ELR (cell line): ENCODE measurements at places on chromosomes 12 and 14.

- no peak for DNase-seq
These were observed 24.6 kb downstream of the DAD1 start for GRCh38 chr14:22564463-22564862.

DNA sequence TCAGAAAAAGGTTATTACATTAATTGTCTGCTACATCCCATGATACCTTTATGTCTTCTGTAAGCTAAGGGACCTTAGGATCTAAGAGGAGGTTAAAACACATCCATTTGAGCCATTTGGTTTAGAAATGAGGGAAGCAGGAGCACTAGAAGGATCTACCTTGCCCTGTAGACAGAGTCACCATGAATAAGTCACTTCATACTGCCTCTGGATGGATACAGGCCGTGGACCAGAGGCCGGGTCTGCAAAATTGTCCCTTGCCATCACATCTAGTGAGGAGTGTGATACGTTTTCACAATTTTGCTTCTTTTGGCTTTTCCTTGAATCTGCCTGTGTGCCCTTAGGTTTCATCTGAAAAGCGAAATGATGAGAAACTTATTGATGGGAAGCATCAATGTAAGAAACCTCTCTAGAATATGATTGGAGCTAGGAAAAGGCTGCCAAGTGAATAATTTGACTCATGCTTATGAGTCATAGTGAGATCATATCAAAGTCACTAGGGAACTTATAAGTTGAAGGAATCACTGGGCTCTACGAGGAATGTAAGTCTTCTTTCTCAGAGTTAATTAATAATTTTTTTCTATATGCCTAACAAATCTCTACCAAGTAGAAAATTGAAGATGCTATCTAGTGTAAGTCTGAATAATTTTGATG lies 10.8 kb downstream of the GLRX5 start:
- DNase-seq = peak; percentile 97

GRCh38 chr12:24754690-24755638 lies 193.9 kb downstream of the BCAT1 start:
- DNase-seq = peak; percentile 93

- DNase-seq = no peak
These were observed 460.0 kb downstream of the FUT8 start for GRCh38 chr14:65872536-65872935.

- DNase-seq = no peak
These were observed 36.2 kb downstream of the CCDC92 start for GRCh38 chr12:123936471-123936870.

DNA sequence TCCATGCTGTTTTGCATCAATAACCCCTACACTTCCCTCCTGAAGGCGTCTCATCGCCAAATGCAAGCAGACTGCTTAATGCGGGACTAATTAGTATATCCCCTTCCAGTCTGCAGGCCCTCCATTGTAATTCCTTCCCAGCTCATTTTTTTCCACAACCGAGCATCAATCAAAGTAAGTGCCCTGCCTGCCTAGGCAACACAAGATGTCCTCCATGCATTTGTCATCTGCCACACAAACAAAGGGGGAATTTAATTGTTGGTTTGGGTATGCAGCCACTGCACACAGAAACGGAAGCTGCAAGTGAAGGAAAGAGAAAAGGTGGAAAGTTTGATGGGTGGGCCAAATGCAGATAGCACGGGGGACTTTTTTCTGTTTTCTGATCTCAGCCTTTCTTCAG lies 168.0 kb downstream of the EGLN3 start:
- DNase-seq = no peak

DNA sequence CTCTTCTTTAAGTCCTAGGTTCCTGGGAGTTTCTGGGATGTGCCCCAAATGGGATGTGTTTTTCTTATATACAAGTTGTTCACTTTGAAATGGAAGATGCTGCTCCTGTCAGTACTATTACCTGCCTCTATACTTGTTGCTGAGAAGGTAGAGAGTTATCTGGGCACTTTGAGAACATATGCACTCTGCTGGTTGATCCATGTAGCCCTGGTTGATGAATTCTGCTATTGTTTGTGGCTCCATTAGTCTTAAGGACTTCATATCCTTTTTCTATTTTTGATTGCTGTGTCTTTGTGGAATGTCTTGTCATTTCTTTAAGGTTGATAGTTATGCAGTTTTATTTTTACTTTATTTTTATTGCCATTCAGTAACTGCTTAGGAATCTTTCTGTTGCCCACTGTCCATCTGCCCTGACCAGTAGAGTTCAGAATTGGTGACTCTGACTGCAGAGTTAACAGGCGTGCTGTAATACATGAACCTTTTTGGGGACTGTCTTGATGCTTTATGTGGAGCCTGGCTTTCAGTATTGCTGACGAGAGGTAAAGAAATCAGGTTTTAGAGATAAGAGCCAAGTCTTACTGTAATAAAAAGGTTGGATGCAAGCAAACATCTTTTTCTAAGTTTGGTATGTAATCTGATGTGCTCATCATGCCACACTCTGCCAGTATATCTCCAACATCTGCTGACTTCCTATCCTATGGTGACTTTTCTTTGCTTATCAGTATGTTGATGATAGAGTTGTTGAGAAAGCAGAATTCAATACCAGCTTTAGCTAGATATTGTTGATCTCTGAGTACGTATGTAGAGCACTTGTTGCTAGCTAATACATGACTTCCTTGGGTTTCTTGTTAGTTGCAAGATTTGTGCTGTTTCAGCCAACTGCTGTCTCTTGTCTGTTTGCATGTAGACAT lies 1.6 kb downstream of the GMPR2 start:
- no peak for DNase-seq

DNA sequence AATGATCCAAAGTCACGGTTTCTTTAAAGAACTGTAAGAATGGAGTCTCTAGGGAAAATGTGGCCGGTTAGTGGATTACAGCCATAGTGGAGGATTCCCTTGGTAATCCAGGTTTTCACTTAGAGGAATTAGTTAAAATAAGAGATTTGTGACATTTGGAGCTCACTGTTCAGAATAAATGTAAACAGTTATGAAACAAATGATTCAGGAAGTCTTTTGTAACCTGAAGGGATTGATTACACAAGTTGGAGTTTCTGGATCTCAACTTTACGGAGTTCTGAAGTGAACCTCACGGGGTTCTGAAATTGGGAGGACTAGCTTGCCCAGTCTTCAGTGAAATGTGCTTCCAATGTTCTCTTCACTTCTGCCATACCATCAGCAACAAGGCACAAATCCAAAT lies 234.4 kb upstream of the FKBP4 start:
- DNase-seq = no peak

DNA sequence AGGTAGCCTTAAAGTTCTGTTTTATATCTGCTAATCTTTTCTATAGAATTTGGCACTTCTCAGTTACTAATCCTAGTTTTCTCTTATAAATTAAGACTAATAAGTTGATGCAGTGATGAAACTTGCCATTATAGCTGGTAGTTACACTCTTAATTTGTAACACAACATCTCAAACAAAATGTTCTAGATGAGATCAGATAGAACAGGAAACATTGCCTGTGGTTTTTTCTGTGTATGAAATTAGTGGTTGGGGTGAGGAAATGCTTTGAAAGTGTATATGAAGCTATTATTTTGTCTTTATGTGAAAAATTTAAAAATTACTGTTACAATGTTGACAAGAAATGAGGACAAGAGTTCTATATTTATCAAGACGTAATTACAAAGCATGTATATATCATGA lies 91.9 kb downstream of the PCNX1 start:
- no peak for DNase-seq

DNA sequence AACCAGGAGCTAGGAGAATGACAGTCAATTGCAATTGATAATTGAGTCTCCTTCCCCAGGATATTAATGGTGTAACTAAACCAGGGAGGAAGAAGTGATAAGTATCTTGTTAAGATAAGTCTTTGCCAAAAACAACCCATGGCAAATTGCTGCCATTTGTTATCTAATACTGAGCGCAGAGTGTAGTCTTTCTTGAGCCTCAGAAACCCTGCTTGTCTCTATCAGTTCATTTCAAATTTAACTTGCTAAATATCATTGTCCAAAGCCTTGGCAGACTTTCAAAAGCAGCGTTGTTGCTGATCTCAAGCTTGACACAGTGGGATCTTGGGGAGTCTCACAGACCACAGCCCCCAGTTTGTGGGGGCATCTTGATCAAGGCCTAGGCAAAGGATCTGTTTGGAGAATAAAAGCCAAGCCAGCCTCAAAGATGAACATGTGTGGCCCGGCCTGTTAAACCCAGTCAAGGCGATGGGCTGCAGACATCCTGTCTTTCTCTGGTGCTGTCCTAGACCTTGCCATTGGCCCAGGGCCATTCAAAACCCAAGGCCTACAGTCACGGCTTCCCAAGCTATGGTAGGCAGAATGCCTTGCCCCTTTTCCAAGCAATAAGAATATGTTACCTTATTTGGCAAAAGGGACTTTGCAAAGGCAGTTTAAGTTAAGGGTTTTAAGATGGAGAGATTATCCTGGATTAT lies 164.2 kb downstream of the CHST11 start:
- no peak for DNase-seq

- no peak for DNase-seq
These were observed 42.1 kb upstream of the RNASE3 start for GRCh38 chr14:20848955-20849570.

DNA sequence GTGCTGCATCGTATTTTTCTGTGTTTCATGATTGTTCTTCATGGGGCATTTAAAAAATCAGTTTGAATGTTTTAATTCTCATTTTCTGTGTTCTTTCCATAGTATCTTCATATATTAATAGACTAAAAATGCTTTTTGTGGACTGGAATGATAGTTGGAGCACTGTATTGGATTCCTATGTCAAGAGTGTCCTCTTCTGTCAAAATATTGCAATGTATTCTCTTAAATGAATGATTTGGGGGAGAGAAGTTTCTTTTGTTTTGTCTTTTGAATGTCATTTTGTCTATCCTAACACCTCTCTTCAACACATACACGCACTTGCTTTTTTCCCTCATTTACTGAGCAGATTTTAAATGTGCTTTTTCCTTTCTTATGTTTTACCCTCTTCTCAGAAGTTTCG lies 4.7 kb upstream of the EIF2S3B start:
- DNase-seq = peak; percentile 47

DNA sequence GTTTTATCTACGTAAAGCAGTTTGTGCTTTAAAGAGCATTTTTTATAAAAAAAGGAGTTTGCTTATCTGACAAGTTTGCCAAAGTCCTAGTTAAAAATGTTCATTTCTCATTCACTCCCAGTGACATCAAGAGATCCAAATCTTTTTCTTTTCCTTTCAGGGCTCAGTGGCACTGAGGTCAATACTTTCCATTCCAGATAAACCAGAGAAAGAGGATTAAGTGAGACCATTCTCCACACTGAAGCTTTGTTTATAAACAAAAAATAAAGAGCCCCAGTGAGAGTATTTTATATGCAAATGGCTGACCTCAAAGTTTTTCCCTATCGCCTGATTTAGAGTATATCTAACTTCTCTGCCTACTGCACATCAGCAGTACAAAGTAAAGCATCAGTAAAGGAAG lies 199.8 kb downstream of the ALG10B start:
- DNase-seq = no peak

- no peak for DNase-seq
These were observed 164.5 kb downstream of the TMTC3 start for GRCh38 chr12:88306471-88307069.

DNA sequence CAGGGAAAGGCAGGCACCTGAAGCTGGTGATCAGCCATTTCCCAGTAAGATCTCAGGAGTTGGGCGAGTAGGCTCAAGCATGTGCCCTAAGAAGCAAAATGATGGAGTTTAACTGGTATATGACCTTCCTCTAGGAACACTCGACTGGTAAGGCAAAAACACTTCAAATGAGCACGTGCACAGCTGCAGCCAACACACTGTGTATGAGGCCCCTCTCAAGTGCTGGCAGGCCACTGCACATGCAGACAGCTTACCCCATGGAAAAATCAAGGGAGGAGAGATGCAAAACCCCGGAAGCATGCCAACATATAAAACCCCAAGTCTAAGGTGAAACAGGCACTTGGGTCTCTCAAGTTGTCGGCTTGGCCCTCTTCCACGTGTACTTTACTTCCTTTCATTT lies 39.2 kb downstream of the TTLL5 start:
- DNase-seq = no peak

DNA sequence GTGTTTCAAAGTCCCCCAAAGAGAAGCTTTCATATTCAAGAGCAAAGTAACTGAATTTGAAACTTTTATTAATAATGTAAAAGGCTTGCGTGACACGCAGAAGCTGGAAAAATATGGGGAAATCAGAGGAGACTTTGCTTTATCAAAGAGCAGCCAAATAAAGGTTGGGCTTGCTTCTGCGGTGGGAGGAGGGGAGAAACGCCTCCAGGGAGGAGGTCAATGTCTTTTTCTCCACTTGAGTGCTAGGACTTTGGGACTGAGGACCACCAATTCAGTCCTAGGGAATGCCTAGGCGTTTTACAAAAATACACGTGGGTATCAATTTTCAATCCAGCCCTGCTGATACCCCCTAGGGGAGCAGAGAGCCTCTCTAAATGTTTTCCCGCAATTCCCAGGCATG lies 60.9 kb upstream of the FZD10 start:
- DNase-seq = no peak

- DNase-seq = peak; percentile 89
These were observed 58.2 kb upstream of the BEGAIN start for GRCh38 chr14:100645196-100645981.

DNA sequence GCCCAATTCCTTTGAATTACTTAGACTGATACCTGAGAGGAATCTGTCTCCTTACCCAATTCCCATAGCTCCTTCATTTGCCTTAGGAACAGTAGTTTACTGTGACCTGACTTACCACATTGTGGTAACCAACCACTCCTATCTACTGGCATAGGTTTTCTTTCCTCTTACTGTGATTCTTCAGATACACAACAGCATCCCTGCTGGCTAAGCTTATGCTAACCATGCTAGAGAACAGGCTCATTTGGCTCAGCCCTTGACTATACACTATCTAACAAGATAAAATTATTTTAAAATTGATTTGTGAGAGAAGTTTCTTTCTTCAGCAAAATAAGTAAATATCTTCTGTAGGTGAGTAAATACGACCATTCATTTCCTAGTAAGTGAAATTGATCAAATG lies 320.4 kb upstream of the DDHD1 start:
- no peak for DNase-seq

DNA sequence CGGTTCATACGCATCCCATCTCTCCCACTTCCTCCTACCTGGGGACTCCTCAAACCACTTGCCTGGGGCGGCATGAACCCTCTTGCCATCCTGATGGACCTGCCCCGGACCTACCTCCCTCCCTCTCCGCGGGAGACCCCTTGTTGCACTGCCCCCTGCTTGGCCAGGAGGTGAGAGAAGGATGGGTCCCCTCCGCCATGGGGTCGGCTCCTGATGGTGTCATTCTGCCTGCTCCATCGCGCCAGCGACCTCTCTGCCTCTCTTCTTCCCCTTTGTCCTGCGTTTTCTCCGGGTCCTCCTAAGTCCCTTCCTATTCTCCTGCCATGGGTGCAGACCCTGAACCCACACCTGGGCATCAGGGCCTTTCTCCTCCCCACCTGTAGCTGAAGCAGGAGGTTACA lies 3.6 kb downstream of the WNT1 start:
- DNase-seq = no peak

DNA sequence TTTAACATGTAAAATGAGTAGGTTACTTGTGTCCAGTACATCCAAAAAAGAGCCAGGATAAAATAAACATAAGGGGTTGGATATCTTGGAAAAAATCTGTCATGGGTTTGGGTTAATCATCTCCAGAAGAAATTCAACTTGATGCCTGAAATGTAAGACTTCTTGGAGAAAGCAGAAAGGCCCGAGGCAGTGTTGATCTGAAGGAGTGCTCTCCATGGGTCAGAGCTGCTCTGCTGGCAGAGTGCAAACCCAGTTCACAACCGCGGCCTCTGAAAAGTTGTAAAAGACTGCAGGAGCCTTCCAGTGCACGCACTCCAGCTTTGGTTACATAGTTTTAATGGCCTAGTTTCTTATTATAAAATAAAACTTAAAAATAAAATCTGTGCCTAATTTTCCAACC lies 97.3 kb upstream of the ALX1 start:
- peak; percentile 17 for DNase-seq
